Islet precursor cell (in vitro differentiated cells): ENCODE measurements at places on chromosomes 5 and 9.
A peak's percentile ranks its signal among the peaks of the same experiment; 100 is the strongest.

- no peak for DNase-seq
Observed at GRCh38 chr5:32928761-32929160, 217.6 kb downstream of the NPR3 start.

DNA sequence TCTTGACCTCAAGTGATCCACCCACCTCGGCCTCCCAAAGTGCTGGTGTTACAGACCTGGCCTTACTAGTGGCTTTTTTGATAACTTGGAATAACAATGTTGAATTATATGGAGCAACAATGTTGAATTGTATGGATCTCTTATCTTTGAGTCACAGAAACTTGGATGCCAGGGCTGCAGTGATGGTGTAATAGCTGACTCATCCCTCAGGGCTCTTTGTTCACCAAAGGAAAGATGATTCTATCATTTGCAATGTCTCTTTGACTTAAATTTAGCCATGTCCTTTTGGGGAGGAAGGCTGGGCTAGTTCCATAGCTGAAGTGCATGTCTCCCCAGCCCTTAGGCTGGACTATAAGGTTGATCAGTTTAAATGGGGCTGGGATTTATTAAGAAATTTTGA, 172.3 kb downstream of the PDZD2 start:
- no peak for DNase-seq

- peak; percentile 70 for DNase-seq
Observed at GRCh38 chr9:97632248-97632984, 752 bp downstream of the TSTD2 start.

- peak; percentile 20 for DNase-seq
Observed at GRCh38 chr5:2874099-2874498, 122.6 kb upstream of the IRX2 start.
